ENCODE measurements at places on chromosomes 3 and 15. TPM values are rescaled to one million over a fixed set of nuclear protein-coding genes. Genes with fewer than 3 reads are reported as not detected.

CLDN18 gene
- 316 TPM for total RNA-seq

ZNF860 gene
- total RNA-seq: 2.6 TPM

MELTF gene
- 10.6 TPM for total RNA-seq

FILIP1L gene
- 27.6 TPM for total RNA-seq

CAND2 gene
- total RNA-seq: 5.9 TPM

DNA sequence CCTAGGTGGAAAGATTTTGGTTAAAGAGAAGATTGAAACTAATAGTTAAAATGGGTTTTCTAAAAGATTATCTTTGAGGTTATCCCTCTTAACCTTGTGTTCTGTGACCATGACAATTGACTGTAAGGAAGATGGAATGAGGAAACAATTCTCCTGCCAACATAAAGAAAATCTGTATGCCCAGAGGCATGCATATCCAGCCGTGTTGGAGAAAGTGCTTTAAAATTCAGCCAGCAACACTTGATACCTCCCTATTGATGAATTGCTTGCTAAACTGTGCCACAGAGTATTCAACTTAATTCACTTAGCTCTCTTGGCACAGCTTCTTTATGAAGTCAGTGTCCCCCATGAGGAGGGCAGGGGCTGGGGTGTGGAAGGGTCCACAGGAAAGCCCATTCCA lies 203.5 kb downstream of the UBE2E2 start:
- no peak overlapping the region for H3K27ac ChIP-seq
- no peaks in the 10 kb centered on the region for H3K4me1 ChIP-seq
- DNase-seq: no peak
- no peaks in the 10 kb centered on the region for H3K27me3 ChIP-seq
- H3K36me3 ChIP-seq: no peaks in the 10 kb centered on the region

DNA sequence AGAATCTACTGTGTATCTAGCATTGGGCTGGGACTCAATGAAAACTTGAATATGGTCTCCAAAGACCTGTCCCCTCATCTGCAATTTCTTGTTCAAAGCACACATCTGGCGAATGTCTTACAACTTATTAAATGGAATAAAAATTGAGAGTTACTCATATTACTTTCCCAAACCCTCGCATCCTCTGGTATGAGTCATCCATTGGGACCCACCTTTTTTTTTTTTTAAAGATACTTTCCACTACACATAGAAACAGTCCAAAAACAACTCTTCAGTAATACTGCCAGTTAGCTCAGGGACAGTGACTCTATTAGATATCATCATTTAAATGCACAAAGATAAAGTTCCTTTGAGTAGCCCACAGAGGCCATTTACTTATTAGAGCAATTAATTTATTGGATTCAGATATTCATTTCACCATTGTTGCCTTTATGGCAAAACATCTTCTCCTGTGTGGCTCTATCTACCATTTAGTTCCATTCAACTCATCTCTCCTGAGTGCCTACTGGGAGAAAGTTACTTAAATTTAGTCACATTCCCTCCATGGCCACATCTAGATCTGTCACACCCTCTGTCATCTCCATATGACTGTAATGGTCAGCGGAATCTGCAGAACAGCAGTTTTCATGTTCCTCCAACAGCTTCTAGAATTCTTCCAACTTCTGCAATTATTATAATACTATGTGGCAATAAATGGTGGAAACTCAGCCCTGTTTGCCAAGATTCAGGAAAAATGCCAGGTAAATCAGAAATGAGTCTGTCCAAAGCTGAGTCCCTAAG lies 77.9 kb upstream of the ARHGEF3 start:
- DNase-seq: no peak
- H3K27ac ChIP-seq: no peak overlapping the region
- H3K4me1 ChIP-seq: no peaks in the 10 kb centered on the region
- H3K27me3 ChIP-seq: no peaks in the 10 kb centered on the region
- no peak overlapping the region for H3K4me3 ChIP-seq

DNA sequence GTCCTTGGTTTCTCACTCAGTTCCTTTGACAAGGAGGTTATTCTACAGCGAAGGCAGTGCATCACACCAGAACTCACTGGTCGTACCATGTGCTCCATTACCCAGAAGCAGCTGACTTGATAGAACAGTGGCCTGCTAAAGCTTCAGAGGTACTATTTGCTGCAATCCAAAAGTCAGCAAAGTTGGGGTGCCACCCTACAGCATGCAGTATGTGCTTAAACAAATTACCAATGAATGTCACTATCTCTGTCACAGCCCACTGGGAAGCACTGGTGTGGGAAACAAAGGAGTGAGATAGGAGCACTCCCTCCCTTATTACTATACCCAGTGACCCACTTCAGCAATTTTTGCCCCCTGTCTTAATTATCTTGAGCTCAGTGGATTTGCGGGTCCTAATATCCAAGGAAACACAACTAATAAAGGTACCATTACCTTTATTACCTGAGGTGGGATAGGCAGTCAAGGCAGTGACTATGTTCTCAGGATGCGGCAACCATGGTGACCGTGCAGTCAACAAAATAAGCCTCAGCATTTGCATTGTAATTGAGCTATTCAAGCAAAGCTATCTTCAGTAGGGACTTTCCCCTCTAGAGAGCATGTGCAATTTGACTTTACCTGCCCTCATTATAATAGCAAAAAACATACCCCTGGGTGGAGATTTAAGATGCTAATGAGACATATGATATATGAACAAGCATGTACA lies 199.4 kb downstream of the OCA2 start:
- no peak overlapping the region for H3K27ac ChIP-seq
- DNase-seq: no peak
- no peak overlapping the region for H3K4me3 ChIP-seq
- no peaks in the 10 kb centered on the region for H3K27me3 ChIP-seq
- peaks cover under 1% of the 10 kb centered on the region for H3K36me3 ChIP-seq
- no peaks in the 10 kb centered on the region for H3K4me1 ChIP-seq

- H3K36me3 ChIP-seq: peaks cover 15% of the 10 kb centered on the region
- peak; percentile 66 for DNase-seq
- H3K27ac ChIP-seq: no peak overlapping the region
- peaks cover 48% of the 10 kb centered on the region for H3K4me1 ChIP-seq
- H3K4me3 ChIP-seq: no peak overlapping the region
- no peaks in the 10 kb centered on the region for H3K27me3 ChIP-seq
Measured at GRCh38 chr15:70088887-70089691, 8.6 kb downstream of the TLE3 start.

DNA sequence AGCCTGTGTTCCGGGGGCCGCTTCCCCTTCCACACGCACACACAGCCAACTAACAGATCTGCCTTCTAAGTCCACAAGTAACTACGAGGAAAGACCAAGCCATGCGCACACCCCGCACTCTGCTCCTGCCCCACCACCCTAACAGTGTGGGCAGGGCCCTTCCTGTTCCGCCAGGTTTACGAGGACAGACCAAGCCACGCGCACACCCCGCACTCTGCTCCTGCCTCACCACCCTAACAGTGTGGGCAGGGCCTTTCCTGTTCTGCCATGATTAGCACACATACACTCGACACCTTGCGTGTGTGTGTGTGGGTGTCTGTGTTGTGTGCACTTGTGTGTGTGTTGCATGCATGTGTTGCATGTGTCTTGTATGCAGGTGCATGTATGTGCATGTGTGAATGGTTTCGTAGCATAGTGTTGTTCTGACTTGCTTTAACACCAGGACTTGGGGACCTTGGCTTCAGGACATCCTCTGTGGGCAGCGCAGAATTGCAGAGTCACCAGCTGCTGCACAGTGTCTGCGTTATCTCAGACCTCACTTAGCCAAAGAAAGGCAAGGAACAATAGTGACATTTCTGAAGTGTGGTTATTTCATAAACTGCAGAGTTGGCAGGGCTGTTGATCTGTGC lies 114.4 kb downstream of the CHSY1 start:
- no peak overlapping the region for H3K4me3 ChIP-seq
- H3K27ac ChIP-seq: peak overlapping the region; percentile 2
- no peaks in the 10 kb centered on the region for H3K36me3 ChIP-seq
- H3K27me3 ChIP-seq: peaks cover 2% of the 10 kb centered on the region
- H3K4me1 ChIP-seq: no peaks in the 10 kb centered on the region
- no peak for DNase-seq

DNA sequence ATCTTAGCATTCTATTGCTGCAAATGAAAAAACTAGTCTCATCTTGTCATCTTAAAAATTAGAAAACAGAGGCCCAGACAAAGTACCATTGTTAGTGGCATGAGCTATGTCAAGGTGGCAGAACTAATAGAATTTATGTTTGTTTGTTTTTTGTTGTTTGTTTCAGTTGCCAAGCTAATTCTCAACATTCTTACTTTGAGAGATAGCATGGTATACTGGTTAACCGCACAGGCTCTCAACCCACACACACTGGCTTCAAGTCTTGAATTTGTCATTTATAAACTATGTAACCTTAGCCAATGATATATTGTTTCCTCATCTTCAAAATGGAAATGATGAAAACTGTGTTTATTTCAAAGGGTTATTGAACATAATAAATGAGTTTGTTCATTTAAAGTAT lies 367.6 kb upstream of the PLSCR5 start:
- DNase-seq: no peak
- H3K4me3 ChIP-seq: no peak overlapping the region

DNA sequence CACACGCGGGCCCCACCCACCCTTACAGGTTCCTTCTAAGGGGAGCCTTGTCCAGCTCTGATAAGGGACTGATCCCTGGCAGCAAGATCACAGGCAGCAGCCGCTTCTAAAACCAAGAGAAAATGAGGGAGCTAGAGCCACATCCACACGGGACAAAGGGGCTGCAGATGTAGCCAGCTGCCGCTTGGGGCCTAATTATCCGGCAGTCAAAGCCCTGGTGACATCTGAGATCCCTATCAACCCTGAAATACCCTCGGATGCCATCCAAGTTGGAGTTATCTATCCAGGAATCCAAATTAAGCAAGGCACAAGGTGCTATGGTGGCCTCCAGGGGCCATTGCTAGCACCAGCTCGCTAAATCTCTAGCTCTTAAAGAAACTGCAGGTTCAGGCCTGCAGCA lies 248.3 kb downstream of the VPS13C start:
- H3K27me3 ChIP-seq: no peaks in the 10 kb centered on the region
- H3K27ac ChIP-seq: no peak overlapping the region
- no peak for DNase-seq
- no peaks in the 10 kb centered on the region for H3K36me3 ChIP-seq

- H3K27me3 ChIP-seq: no peaks in the 10 kb centered on the region
- DNase-seq: no peak
- H3K36me3 ChIP-seq: no peaks in the 10 kb centered on the region
- H3K27ac ChIP-seq: no peak overlapping the region
- no peak overlapping the region for H3K4me3 ChIP-seq
Measured at GRCh38 chr15:66412220-66412619, 25.5 kb downstream of the MAP2K1 start.

DNA sequence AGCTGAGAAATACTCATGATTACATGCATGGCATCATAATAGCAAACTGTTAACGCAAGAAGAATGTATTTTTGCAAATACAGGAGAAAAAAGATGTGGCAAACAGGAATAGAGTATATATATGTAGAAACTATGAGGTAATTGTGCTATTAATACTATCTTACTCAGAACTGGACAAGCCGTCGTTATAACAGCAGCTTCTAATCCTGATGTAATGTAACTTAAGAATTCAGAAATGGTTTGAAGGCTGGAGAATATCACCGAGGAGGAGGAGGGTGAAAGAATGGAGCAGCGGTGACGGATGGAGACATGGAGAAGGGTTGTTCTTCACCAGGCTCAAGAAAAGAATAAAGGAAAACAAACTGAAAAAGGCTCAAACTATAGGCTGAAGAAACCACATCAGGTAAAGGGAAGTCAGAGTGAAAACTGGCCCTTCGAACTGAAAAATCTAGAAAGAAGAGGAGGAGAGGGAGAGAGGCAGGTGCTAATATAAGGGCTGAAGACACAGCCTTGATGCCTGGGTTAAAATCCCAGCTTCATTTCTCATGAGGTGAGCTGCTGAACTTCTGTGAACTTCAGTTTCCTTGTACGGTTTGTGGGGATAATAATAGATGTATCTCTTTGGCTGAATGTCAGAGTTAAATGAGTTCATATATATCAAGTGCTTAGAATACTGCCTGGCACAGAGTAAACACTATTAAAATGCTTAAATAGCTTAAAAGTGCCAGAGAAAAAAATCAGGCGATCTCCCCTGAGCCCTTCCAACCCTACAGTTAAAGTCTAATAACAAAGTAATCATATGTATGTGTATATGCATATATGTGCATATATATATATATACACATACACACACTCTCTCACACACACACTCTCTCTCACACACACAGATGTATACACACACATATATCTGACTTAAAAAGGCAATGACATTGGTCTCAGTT lies 43.9 kb downstream of the GOLIM4 start:
- no peaks in the 10 kb centered on the region for H3K36me3 ChIP-seq
- DNase-seq: peak; percentile 23
- no peaks in the 10 kb centered on the region for H3K27me3 ChIP-seq

GRCh38 chr3:180072786-180073185 lies 36.0 kb upstream of the PEX5L start:
- H3K4me3 ChIP-seq: no peak overlapping the region
- no peaks in the 10 kb centered on the region for H3K36me3 ChIP-seq
- H3K27me3 ChIP-seq: no peaks in the 10 kb centered on the region
- no peak overlapping the region for H3K27ac ChIP-seq

DNA sequence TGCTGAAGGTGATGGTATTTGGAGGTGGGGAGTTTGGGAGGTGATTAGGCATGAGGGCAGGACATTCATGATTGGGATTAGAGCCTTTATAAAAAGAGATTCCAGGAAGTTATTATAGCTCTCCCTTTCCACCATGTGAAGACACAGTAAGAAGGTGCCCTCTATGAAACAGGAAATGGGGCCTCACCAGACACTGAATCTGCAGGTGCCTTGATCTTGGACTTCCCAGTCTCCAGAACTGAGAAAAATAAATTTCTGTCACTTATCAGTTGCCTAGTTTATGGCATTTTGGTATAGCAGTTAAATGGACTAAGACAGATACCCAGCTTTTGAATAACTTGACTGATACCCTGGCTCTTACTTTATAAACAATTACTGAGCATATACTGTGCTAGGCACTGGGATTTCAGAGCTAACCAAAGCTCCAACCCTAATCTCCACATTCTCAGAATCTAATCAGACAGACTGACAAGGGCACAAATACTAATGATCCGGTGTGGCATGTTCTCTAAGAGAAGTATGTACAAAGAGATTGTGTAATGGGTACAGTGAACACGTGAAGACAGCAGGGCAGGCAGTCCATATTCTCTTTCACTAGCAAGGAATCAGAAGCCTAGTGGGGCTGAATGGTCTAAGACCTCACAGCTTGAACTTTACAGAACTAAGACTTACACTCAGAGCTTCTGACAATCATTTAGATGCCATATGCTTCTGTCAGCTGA lies 343.1 kb downstream of the WDR72 start:
- no peak overlapping the region for H3K4me3 ChIP-seq
- no peak overlapping the region for H3K27ac ChIP-seq
- no peaks in the 10 kb centered on the region for H3K4me1 ChIP-seq
- no peak for DNase-seq
